ENCODE measurements at places on chromosomes 4 and X.

- no peak for DNase-seq
These were observed 48.8 kb upstream of the HMX1 start for GRCh38 chr4:8920289-8920965.

DNA sequence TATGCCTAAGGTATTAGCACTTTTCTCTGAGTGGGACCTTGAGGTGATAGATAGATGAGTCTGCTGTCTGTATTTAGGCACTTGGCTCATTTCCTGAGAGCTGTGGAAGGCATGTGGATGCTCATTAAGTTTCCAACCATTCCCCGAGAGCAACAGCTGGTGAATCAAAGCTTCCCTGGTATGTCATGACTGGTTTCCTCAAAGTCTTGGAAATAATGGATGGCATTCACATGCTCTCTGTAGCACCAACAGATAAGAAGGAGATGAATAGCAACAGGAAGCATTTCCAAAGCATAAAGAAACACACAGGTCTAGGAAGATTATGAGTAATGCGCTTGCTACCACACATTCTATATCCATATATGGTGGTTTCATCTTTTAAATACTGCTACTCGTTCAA lies 118.3 kb upstream of the ETNPPL start:
- no peak for DNase-seq

DNA sequence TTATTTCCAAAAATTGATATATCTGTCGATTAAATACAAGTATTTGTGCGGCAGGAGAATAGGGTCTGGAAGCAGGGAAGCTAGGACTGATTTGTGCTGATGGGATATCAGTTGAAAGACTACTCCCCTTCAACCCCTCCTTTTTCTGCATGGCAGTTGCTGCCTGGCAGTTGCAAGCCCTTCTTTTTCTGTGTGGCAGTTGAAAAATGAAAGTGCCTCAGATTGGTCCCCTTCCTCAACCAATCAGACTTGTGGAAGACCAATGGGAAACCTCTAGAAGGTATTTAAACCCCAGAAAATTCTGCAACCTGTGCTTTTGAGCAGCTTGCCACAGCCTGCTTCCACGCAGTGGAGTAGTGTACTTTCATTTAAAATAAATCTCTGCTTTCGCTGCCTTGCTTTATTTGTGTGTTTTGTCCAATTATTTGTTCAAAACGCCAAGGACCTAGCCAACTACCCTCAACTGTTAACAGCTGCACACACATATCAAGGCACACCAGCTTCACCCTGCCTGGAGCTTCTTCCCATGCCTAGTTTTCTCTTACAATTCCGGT lies 1.5 kb upstream of the TMA16 start:
- no peak for DNase-seq

GRCh38 chr4:173565281-173565680 lies 35.3 kb upstream of the HAND2 start:
- no peak for DNase-seq

GRCh38 chrX:17481086-17481485 lies 106.1 kb downstream of the NHS start:
- DNase-seq, result no peak

DNA sequence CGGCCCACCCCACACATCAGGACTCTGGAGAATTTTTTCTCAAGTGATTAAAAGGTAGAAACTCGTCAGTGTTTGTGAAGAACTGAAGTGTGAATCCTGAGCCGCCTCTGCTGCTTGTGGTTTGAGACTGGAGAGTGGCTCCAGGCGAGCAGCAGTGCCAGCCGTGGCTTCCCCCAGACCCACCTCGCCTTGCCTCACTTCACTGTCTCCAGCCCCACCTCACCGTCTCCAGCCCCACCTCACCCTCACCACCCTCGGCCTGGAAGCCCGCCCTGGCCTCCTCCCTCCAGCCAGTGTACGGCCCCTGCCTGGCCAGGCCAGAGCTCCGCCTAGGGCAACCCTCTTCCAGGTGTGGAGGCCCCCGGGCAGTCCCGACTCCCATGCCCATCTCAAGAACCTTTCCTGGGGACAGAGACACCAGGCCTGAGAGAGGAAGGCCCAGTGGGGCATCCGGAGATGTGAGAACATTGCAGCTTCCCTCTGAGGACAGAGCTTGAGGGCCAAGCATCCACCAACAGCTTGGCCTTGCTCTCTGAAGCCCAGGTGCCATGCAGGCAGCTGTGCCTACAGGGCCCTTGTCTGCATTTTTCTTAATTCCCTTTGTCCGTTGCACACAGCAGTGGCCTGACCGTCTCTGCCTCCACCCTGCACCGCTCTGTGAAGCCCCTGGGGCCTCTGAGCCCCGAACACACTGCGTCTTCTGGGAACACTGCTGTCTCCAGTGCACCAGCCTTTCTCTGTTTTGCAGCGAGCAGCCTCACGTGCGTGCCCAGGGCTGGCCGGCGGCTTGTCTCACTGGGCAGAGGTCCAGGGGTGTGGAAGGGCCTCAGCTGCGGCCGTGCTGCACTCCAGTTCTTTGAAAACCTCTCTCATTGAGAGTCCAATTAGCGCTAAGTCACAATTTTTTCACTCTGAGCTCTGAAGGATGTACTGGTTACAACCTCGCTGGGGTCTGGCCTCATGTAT lies 13.8 kb downstream of the SH3BP2 start:
- no peak for DNase-seq

DNA sequence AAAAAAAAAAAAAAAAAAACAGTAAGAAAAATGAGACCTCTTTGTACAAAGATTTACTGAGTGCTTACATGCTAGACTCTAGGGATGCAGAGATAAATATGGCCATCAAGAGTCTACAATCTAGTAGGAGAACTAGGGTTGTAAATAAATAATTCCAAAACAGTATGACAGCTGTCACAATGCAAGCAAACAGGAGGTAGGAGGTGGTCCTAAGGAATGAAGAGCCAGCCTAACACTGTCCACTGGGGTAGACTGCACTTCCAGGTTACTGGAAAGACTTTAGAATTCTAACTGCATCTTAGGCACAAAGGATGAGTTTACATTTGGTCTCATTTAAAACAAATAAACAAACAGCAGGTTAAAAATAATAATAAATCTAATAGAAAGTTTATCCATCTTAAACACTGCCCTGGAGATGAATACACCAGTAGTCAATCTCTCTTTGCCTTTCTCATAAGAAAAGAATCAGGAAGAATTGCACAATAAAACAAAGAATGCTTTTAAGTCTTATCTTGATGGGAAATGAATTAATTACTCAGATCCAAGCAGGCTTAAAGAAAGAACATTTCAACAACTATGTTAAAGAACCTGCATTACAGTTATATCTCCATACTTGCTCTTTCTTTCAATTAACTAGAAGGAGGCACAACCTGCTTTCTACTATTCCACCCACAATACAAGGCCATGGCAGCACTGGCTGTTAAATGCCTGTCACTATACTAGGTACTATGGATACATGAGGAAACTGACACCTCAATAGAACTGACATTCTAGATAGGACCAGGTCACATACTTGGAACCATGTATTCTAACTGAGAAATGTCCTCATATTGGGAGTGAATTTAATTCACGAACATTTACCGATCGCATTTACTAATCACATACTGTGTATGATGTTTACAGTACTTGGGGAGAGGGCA lies 12.7 kb downstream of the ADGRA3 start:
- no peak for DNase-seq

DNA sequence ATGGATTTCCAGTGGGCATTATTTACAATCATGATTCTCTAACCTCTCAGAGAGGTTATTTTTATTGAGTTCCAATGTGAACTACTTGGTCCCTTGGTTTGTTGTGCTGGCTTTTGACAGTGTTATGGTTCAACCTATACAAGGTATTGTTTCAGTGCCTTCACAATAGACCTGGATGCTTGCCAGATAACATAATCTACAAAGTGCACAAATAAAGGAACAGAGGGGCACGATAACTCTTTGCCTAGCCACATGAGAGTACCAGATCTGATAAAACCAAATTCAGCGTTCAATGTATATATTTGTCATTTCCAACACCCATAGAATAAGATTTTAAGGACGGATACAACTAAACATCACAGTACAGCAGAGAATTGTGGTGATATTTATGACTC lies 120.8 kb downstream of the RASL11B start:
- DNase-seq, result no peak

DNA sequence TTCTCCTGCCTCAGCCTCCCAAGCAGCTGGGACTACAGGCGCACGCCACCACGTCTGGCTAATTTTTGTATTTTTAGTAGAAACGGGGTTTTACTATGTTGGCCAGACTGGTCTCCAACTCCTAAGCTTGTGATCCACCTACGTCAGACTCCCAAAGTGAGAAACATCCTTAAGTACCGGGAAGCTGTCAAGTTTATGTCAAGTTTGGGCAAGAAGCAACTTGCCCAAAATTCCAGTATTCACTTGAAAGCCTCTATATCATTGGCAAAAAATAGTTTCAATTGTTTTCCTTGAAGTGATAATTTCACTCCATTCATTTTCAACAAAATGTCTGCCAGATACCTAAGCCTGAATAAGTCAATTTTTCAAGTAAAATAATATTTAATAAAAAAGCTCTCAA lies 370.0 kb downstream of the FBXO8 start:
- DNase-seq, result no peak

DNA sequence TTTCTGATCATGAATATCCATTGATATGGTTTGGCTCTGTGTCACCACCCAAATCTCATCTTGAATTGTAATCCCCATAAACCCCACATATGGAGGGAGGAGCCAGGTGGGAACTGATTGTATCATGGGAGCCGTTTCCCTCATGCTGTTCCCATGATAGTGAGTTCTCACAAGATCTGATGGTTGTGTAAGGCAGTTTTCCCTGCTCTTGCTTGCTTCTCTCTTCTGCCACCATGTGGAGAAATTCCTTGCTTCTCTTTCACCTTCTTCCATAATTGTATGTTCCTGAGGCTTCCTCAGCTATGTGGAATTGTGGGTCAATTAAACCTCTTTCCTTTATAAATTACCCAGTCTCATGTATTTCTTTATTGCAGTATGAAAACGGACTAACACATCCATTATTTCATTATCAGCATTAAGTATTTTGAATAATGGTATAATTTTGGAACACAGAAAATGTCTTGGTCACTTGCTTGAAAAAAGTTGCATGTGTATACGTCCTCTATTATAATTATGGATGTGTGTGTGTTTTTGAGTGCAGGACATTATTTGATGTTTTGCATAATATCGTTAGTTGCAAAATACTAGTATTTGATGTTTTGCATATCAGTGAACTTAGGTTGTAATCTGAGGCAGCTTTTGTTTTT lies 334.6 kb downstream of the PCDH10 start:
- no peak for DNase-seq

DNA sequence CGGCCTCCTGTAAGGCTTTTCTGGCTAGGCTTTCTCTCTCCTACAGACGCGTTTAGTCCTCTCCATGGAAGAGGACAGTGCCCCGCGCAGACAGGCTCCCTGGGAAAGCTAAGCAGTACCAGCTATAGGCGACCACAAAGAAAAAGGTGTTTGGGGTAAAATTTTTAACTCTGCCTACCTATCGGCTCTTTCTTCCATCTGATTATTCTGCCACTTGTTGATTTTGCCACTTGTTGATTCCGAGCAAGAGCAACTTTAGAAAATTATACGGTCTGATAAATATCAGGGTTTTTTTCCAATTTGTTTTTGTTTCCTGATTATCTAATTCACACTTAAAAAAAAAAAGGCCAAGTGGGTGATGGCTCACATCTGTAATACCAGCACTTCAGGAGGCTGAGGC lies 1600.5 kb upstream of the TENM3 start:
- no peak for DNase-seq

DNA sequence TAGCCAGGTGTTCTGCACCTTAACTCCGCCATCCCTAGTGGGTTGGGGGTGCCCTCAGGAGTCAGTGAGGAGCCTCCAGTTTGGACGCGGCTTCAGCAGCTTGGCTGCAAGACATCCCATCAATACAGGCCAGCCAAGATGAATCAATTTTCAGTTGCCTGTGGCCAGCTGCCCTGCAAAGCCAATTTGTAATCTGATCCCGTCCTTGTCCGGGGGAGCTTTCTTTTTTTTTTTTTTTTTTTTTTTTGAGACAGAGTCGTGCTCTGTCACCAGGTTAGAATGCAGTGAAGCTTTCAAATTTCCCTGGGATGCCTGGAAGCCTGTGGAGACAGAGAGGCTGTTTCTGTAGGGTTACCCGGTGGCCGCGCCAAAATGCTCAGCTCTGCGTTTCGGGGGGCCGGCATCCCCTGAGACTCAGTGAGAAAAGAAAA lies 192.5 kb downstream of the ASMT start:
- no peak for DNase-seq

DNA sequence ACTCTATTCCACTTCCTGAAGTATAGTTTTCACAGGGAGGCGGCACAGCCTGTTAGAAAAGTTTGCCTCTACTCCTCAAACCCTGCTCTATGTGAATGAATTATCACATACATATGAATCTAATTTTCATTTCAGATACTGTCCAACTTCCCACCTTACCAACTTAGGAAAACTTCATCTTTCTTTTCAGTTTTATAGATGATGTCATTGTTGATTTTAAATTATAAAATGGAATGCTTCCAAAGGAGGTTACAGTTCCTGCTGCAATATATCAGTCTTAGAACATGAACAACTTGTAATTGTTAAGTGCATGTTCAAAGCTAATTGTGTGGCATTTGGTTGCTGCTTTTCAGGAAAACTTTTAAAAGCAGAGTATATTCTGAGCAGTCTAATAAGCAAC lies 92.4 kb downstream of the NEUROG2 start:
- DNase-seq, result no peak

DNA sequence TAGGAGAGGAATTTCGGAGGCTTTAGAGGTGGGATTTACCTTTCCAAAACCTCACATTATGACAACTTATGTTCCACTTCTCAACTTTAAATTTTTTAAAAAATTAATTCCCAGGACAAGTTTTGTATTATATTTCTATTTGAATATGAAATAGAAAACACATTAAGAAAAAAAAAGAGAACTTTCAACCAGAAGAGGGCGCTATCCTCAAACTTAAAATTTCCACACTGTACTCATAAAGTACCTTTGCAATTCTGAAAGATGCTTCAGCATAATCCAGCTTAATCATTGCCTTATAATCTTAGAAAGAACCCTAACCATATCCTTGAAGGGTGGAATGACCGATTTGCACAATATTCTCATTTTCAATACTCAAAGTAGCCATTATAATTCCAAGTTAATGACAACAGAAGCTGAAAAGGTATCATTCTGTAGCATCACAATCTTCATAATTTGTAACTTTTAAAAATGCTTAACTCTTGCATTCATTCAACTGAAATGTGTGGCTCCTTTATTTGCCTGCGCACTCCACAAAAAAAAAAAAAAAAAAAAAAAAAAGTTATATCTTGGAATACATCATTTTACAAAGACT lies 158.0 kb downstream of the KCNIP4 start:
- no peak for DNase-seq

DNA sequence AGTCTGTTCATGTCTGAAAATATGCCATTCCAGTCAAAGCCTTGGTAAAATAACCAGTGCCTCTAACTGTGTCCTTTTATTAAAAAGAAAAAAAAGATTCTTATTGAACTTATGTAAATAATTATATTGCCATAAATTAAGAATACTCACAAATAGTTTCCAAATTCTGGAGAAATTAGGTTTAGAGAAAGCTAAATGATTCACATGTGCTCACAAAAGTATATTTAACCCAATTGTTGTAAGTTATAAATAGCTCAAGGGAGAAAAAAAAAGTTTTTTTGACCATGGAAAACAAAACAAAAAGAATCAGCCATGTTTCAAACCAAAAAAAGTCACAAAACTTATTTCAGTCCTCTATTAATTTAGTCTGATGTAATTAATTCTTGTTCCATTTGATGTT lies 25.3 kb upstream of the HERC6 start:
- DNase-seq, result no peak

GRCh38 chr4:25702848-25703247 lies 47.2 kb downstream of the SLC34A2 start:
- DNase-seq, result no peak

Measured in effector memory CD4-positive, alpha-beta T cell (primary cell).